CD4-positive, alpha-beta T cell treated with Interleukin-6 at 100 ng/mL for 8 hours (primary cell): ENCODE measurements at places on chromosomes 2 and 18.

DNA sequence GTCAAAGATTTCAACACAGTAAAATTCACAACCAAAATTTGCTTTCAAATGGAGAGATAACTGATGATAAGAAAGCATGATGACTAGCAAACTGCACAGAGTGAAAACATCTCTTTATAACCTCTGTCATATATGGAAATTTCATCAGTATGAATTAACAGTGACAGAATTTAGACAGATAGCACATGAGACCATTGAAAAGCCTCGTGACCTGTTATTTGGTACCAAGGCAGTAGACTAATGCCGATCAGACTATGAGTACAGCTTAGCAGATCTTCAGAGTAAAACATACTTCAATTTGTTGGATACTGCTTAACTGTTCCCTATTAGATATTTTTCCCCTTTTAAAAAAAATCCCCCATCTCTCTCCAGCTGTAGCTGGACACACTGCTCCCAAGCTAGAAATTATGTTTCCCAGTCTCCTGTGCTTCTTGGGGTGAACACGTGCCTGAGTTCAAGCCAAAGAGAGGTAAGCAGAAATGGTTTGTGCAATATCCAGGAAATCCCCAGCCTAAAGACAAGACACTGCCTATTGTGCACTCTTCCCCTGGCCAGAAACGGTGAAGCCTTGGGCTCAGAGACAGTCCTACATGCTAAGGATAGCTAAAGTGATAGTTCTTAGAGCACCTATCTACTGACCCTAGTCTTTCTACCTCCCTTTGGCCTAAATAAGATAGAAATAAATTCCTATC lies 256.1 kb downstream of the NCKAP5 start:
- DNase-seq = no peak

DNA sequence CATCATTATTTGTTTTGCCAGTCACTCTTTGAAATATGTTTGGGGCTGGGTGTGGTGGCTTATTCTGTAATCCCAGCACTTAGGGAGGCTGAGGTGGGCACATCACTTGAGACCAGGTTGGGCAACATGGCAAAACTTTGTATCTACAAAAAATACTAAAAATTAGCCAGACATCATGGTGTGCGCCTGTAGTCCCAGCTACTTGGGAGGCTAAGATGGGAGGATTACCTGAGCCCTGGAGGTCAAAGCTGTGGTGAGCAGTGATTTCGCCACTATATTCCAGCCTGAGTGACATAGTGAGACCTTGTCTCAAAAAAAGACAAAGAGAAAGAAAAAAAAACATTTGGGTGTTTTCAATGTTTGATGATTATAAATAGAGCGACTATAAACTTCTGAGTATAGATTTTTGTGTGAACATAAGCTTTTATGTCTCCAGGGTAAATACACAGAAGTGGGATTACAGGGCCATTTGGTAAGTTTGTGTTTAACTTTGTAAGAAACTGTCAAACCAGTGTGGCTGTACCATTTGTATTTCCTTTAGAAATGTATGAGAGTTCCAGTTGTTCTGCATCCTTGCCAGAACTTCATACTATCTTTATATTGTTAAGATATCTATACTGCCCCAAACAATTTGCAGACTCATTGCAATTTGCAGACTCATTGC lies 15.8 kb downstream of the BIRC6 start:
- no peak for DNase-seq

- no peak for DNase-seq
Measured at GRCh38 chr18:34153711-34154110, 71.0 kb downstream of the NOL4 start.

DNA sequence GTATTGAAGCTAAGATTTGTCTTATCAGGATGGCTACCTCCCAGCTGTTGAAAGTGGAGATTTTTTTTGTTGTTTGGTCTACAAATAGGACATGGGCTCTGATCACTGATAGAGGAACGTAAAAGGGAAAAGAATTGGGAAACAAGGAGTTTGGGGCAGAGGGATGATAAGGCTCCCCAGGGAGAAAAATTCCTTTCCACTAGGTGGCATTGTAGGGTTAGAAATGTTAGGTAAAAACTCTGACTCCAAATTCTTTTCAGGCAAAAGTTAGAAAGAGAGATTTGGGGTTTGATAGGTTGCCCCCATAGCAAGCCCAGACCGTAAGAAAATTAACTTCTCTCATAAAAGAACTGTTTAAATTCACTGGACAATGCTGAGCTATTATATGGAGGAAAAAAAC lies 19.8 kb downstream of the CMPK2 start:
- DNase-seq = no peak

GRCh38 chr18:51668607-51669006 lies 471.1 kb upstream of the MEX3C start:
- no peak for DNase-seq

DNA sequence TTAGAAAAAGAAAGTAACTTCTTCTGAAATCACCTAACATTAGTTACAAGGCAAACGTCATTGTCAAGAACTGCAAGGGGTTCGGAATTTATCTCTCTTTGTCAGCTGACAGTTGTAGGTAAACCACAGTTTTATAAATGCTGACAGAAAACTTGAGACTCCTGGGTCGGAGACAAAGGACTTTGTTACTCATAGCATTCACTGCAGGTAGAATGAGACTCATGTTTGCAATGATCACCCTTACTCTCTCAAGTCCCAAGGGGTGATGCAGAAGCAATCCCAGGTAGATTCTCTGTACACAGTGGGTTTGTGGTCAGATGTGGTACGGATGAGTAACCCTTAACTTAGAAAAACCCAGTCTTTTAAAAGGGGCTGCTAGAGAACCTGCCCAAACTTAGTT lies 757.8 kb downstream of the TRIB2 start:
- no peak for DNase-seq

GRCh38 chr2:196967116-196967515 lies 40.6 kb upstream of the PGAP1 start:
- no peak for DNase-seq

GRCh38 chr2:109468893-109469292 lies 144.9 kb downstream of the SEPTIN10 start:
- no peak for DNase-seq

DNA sequence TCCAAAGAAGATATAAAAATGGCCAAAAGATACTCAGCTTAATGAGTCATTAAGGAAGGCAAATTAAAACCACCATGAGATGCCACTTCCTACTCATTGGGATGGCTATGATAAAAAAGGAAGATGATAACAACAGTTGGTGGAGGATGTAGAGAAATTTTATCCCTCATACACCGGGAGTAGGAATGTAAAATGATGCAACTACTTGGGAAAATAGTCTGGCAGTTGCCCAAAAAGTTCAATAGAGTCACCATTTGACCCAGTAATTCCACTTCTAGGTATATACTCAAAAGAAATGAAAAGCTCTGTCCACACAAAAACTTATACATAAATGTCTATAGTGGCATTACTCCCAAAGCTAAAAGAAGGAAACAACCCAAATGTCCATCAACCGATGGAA lies 10.1 kb upstream of the SULT1C2 start:
- no peak for DNase-seq

- DNase-seq = no peak
Measured at GRCh38 chr2:59540864-59541263, 1012.6 kb downstream of the BCL11A start.

DNA sequence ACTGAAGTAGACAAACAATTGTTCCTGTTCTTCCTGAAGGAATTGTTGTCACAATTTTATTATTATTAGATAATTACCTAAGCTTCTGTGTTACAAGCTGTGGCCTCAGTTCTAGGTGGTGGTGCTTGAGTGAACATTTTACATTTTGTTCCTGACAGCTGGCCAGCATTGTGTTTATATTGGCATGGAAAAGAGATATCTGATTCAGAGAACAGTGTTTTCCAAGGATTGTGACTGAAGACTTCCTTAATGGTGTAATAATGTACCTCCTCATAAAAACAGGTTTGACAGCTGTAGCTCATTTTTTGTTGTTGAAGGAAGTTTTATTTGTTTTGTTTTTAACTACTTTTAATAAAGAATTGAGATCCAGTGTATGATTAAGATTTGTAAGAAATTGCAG lies 95.2 kb downstream of the EPB41L5 start:
- DNase-seq = no peak

- DNase-seq = no peak
Measured at GRCh38 chr2:114526841-114527240, 84.4 kb downstream of the DPP10 start.

DNA sequence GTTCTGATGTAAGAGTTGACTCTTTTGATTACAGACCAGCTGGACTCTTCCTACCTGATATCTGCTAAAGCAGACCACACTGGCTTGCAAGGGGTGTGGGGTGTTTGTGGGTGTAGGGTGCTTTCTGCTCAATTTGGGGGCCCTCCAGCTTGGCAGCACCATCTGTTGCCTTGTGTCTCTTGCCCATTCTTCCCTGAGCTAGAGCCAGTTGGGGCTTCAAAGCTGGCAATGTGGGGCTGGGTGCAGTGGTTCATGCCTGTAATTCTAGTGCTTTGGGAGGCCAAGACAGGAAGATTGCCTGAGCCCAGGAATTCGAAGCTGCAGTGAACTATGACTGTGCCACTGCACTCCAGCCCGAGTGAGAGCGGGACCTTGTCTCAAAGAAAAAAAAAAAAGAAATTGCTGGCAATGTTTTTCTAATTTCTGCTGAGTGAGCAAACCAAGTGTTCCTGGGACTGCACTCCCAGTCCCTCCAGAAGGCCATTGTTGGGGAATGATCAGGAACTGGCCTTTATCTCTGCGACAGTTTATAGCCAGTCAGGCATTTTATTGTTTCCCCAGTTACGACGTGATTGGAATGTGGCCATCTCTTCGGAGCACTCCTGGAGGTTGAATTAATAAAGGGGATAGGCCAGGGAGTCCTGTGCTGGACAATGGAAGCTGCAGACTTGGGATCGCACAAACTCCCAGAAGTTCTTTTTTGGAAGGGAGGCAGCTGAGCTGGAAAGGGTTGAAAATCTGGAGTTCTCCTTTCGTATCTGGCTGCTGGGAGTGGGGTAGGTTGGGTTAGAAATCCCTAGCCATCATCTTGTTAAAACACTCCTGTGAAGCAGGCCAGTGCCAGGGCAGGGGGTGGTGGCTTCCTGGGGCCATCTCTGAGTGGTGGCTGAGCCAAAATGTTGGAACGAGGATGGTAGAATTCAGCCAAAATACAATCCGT lies 57.2 kb downstream of the LIPG start:
- DNase-seq = no peak
